Urinary bladder (tissue), 4 donors: ENCODE measurements at places on chromosomes 16 and 17.

DNA sequence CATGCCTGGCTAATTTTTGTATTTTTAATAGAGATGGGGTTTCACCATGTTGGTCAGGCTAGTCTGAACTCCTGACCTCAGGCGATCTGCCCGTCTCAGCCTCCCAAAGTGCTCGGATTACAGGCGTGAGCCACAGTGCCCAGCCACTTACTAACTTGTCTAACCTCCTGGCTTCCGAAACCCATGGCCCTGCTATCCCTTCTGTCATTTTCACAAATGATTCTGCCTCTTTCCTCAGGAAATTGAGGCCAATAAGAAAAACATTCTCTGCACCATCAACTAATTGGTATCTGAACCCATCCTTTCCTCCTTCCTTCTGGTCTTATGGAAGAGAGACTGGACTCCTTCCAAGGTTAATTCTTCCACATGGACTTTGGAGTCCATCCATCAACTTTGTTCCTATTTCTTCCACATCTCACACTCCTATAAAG, 27.9 kb upstream of the TNRC6A start:
- no peak for DNase-seq

DNA sequence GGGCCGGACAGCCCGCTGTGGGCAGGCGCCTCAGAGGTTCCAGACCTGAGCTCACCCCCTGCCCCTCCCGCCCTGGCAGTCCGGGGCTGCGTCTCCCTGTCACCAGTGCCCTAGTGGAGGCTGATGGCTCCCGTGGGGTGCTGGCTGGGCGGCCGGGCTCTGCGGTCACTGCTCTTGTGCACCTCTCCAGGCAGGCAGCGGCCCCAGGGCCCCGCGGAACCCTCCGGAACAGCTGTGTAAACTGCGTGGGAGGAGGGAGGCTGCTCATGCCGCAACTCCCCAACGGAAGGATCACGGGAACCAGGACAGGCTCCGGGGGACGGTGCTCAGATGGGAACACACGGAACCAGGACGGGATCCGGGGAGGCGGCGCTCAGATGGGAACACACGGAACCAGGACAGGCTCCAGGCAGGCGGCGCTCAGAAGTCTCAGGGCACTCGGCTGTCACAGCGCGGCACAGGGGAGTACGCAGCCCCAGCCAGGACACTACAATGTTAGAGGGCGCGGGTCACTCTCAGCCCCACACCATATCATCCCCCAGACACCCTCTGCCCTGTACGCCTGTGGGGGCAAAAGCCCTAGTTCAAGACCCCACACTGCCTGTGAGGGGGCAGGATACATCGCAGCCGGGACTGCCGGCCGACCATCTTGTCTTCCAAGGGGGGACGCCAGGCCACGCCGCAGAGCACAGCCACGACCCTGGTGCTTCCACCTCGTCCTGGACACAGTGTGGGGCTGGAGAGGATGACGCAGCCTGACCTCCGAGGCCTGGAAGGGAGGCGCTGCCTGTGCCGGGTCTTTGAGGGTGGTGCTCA, 74.0 kb upstream of the GNG13 start:
- no peak for DNase-seq

GRCh38 chr16:337437-337836, 15.1 kb downstream of the AXIN1 start:
- no peak for DNase-seq

- no peak for DNase-seq
Measured at GRCh38 chr17:17568772-17569195, 22.7 kb downstream of the PEMT start.

DNA sequence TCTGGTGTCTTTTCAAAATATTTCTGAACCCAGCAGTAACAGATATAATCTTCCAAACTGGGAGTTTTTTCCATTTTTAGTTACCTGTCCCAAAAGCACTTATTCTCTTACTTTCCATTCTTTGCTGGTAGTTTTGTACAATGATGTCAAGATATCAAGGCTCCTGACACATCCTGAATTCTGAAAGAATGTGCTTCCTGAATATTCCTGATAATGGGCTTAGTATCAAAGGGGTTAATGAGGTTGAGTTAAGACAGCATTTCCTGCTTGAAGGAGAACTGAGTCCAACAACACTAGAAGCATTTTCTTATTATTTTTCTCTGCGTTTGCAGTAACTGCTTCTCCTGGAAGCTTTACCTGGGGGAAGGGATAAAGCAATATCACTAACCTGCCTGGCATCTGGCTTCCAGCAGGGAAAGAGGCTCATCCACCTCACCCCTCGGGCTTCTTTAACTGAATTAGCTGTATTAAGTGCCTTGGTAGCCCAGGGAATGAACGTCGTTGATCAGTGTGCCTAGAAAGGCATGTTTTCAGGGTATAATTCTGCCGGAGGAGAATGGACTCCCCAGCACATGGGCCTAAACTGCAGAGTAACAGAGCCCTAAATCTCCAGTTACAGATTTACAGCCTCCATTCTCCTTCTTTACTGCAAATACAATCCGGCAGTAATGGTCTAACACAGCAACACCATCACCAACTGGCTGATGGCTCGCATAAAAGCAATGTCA, 134.4 kb downstream of the SNX11 start:
- DNase-seq, result no peak

- no peak for DNase-seq
Measured at GRCh38 chr17:79078476-79079190, 4.0 kb downstream of the ENGASE start.

GRCh38 chr17:66507982-66508760, 205.8 kb downstream of the PRKCA start:
- no peak for DNase-seq

GRCh38 chr17:35708951-35709350, 22.5 kb upstream of the RASL10B start:
- no peak for DNase-seq

DNA sequence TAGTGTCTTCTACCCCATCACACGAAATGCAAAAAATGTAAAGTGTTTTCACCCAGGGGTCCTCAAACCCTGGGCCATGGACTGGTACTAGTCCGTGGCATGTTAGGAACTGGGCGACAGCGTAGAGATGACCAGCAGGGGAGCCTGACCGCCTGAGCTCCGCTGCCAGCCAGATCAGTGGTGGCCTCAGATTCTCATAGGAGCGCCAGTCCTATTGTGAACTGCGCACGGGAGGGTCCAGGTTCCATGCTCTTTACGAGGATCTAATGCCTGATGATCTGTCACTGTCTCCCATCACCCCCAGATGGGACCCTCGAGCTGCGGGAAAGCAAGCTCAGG, 4.5 kb downstream of the SCARF1 start:
- no peak for DNase-seq

GRCh38 chr16:84574191-84574590, 43.7 kb downstream of the COTL1 start:
- DNase-seq, result no peak

GRCh38 chr16:75229172-75230031, 10.6 kb downstream of the CTRB1 start:
- DNase-seq, result no peak

GRCh38 chr17:7418472-7419152, 1.5 kb upstream of the SPEM1 start:
- no peak for DNase-seq

DNA sequence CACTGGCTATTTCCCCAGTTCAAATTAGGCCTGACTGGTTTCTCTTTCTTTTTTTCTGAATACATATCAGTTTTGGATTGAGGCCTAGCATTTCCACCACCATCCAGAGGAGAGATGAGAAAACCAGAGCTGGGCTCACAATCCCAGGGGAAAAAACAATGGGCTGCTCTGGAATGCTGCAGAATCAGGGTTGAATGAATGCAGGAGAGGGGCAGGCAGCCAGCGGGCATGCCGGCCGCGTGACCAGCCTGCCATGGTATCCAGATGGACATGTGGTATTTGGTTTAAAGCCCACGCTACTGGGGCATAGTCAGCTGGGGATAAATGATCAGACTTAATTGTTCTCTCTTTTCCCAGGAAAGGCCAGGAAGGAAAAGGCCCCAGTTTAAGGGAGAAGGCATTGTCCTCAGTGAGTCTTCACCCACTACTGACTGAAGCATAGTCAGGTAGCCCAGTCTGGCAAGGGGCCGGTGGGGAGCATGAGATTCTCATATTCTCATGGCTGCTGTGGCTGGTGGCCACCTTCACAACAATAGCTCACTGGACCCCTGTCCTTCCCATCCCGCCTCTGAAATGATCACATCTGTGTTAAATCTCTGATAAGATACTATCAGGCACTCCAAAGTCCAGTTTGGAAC, 38.7 kb upstream of the RHOT1 start:
- DNase-seq, result no peak

DNA sequence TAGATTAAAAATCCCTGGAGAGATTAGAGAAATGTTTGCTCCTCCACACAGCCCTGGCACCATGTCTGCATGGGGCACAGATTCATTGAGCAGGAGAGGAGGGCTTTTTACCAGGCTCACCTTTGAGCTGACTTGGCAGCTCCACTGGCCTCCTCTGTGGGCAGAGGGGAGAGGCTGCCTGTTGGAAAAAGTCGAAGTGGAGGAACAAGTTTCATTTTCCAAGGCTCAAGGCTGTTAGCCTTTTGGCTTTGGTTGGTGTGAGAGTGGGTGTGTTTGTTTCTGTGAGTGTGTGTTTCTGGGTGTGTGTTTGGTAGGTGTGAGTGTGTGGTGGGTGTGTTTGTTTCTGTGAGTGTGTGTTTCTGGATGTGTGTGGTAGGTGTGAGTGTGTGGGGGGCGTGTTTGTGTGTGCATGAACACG, 5.6 kb downstream of the TMEM238L start:
- peak; percentile 51 for DNase-seq
